Activated CD4-positive, alpha-beta T cell treated with anti-CD3 and anti-CD28 coated beads, Interleukin-2, amount 10 ng/mL, durations not matched to agents 7 days and 5 days (primary cell): ENCODE measurements at places on chromosomes 1 and 21. TPM values are rescaled to one million over a fixed set of nuclear protein-coding genes. Genes with fewer than 3 reads are reported as not detected.
A peak's percentile ranks its signal among the peaks of the same experiment; 100 is the strongest.

DNA sequence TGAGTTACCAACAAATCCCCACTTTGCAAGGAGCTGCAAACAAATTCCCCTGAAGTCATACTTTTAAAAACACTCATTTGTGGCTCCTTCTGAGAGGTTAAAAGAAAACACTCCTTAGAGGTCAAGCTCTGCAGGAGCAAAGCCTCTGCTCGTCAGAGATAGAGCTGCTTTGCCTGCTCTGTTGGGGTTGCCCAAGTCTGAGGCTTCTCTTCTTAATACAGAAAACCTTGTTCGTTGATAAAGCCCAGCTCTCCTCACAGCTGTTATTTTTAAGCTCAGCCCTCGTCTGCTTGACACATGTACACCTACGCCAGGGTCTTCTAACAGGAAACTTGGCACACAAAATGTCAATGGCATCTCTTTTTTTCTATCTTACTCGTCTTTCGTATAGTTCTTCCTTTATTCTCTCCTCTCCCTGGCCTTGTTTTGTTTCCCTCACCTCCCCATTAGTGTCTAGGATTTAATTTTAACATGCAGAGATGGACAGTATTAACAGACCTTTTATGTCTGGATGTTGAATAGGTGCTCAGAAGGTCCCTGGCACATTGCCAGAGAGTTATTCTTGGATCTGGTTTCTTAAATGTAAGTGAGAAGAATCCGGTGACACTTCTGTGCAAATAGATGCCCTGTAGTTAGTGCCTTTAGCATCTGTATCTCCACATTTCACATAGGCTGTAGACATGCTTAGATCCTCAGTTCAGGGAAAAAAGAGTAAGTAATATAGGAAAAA lies 86.0 kb downstream of the LRRC53 start:
- H3K4me3 ChIP-seq, result no peak overlapping the region
- no peak overlapping the region for H3K27ac ChIP-seq
- H3K4me1 ChIP-seq, result no peaks in the 10 kb centered on the region
- H3K27me3 ChIP-seq, result no peaks in the 10 kb centered on the region

GRCh38 chr1:236489710-236490377 lies 33.9 kb upstream of the LGALS8 start:
- no peak overlapping the region for H3K27ac ChIP-seq
- H3K36me3 ChIP-seq, result no peaks in the 10 kb centered on the region
- H3K4me1 ChIP-seq, result peaks cover 11% of the 10 kb centered on the region
- H3K4me3 ChIP-seq, result no peak overlapping the region

GRCh38 chr1:177571485-177572076 lies 398.3 kb downstream of the SEC16B start:
- no peaks in the 10 kb centered on the region for H3K36me3 ChIP-seq
- DNase-seq, result no peak
- H3K4me1 ChIP-seq, result no peaks in the 10 kb centered on the region
- H3K4me3 ChIP-seq, result no peak overlapping the region

DNA sequence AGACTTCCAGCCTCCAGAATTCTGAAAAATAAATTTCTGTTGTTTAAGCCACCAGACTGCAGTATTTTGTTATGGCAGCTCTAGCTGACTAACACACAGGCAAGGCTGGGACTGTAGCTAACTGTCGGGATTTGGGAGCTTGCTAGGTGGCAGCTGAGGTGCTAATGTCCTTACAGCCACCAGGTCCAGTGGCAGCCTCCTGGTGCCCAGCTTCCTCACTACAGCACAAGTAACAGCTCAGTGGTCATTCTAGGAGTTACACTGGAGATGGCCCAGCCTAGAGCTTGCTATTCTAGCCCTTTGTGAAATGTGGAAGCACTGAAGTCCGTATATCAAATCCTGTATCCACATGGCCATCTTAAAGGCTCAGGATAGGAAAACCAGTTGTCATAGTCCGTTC lies 4.3 kb upstream of the C1orf115 start:
- peaks cover 4% of the 10 kb centered on the region for H3K27me3 ChIP-seq
- peaks cover 4% of the 10 kb centered on the region for H3K4me1 ChIP-seq
- H3K27ac ChIP-seq, result no peak overlapping the region
- no peak for DNase-seq
- H3K36me3 ChIP-seq, result no peaks in the 10 kb centered on the region

DNA sequence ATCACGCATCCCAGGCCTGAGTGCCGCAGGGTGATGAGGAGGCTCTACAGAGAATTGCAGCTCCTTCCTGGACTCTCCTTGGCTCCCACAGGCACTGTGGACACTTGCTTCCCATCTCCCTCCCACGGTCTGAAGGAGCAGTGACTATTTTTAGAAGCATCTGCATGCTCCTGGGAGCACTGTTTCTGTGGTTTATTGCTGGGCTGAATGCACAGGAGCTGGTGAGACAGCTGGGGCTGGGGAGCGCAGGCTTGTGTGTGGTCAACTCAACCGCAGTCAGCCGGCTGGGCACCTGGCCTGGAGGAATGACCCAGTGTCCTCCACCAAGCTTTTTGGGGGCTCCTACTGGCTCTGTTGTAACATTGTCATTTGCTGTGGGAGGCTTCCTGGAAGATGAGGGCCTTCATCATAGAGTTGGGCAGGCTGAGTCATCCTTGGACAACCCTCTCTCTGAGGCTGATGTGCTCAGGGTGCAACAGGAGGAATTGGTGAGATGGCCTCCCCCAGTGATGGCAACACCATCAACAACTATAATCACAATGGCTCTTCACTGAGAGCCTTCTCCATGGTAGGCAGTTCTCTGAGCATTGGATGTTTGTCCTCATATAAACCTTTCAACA lies 1.7 kb downstream of the NFASC start:
- DNase-seq, result no peak
- no peak overlapping the region for H3K4me3 ChIP-seq
- no peaks in the 10 kb centered on the region for H3K4me1 ChIP-seq
- peaks cover 3% of the 10 kb centered on the region for H3K27me3 ChIP-seq

- H3K27ac ChIP-seq, result no peak overlapping the region
- no peaks in the 10 kb centered on the region for H3K4me1 ChIP-seq
- peaks cover 43% of the 10 kb centered on the region for H3K27me3 ChIP-seq
- DNase-seq, result no peak
- H3K36me3 ChIP-seq, result no peaks in the 10 kb centered on the region
- no peak overlapping the region for H3K4me3 ChIP-seq
Observed at GRCh38 chr1:201240171-201240570, 43.1 kb upstream of the PKP1 start.

DNA sequence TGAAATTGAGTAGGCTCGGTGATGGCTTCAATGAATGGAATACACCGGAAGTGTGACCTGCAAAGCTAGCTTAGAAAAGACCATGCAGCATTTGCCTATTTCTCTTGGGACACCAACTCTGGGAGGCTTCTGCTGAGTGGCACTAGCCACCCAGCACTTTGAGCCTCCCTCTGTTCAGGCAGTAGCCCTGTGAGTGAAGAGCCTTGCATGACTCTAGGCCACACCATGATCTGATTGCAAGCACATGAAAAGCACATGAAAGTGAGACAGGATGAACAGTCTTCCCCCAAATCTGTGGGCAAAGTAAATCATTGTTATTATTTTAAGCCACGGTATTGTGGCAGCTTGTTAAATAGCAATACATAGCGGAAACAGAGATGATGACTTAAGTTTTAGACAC lies 2.8 kb downstream of the CD48 start:
- peaks cover 21% of the 10 kb centered on the region for H3K36me3 ChIP-seq
- no peak overlapping the region for H3K27ac ChIP-seq
- peaks cover 45% of the 10 kb centered on the region for H3K4me1 ChIP-seq
- DNase-seq, result peak; percentile 53
- H3K27me3 ChIP-seq, result no peaks in the 10 kb centered on the region

- H3K36me3 ChIP-seq, result no peaks in the 10 kb centered on the region
- DNase-seq, result no peak
- H3K4me3 ChIP-seq, result no peak overlapping the region
- H3K27me3 ChIP-seq, result no peaks in the 10 kb centered on the region
Observed at GRCh38 chr1:14949270-14949835, 204.2 kb upstream of the TMEM51 start.

GRCh38 chr1:42737257-42737656 lies 2.8 kb downstream of the CLDN19 start:
- H3K27me3 ChIP-seq, result no peaks in the 10 kb centered on the region
- DNase-seq, result peak; percentile 34
- peaks cover 13% of the 10 kb centered on the region for H3K4me1 ChIP-seq
- no peaks in the 10 kb centered on the region for H3K36me3 ChIP-seq
- H3K27ac ChIP-seq, result peak overlapping the region; percentile 73
- H3K4me3 ChIP-seq, result no peak overlapping the region

GRCh38 chr1:156497743-156498431 lies 2.7 kb downstream of the MEF2D start:
- no peak for DNase-seq
- peak overlapping the region; percentile 33 for H3K27ac ChIP-seq
- no peaks in the 10 kb centered on the region for H3K27me3 ChIP-seq
- peak overlapping the region; percentile 48 for H3K4me3 ChIP-seq

DNA sequence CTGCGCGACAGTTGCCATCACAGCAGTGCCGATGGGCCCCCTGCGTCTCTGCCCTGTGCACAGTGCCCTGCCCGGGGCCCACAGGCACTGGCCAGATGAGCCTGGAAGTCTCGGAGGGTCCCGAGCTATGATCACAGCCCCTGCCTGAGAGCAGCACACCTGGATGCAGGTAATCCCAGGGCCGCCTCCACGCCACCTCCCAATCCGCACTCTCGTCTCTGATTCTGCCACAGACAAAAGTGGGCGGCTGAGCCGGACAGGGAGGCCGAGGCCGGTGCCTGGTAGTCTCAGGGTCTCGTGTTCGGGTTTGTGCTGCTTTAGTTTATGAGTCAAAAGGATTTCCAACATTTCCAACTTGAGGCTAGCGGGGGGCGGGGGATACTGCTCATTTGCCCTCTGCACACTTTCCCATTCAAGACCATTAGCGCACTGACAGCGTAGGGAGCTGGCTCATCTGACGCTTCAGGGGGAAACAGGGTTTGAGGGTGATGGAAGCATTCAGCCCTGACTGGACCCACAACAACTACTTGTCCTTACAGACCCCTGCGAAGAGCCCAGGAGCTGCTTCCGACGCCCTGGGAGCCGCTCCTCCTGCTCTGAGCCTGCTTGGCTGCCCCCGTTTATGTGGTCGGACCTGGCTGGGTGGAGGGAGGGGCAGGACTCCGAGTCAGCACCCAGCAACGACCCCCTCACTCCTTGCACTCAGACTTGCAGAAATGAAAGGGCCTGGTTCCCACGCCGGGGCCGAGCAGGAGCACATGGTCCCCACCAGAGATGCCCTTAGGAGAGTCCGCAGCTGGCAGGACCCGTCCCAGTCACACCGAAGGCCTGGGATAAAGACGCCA lies 1.8 kb upstream of the TTC34 start:
- no peak overlapping the region for H3K4me3 ChIP-seq
- H3K4me1 ChIP-seq, result peaks cover 3% of the 10 kb centered on the region
- no peak for DNase-seq
- H3K36me3 ChIP-seq, result no peaks in the 10 kb centered on the region
- H3K27ac ChIP-seq, result no peak overlapping the region
- H3K27me3 ChIP-seq, result no peaks in the 10 kb centered on the region

Gene TP53BP2
- 36.9 TPM for total RNA-seq

Gene OR2G6
- total RNA-seq, result not detected

Gene CPLANE2
- 6.8 TPM for total RNA-seq

Gene GPR3
- total RNA-seq, result 0.21 TPM

Gene OR14K1
- not detected for total RNA-seq

Gene KCNQ4
- 0.52 TPM for total RNA-seq

Gene ELF3
- 0.56 TPM for total RNA-seq

Gene TAL1
- not detected for total RNA-seq

Gene FHAD1
- not detected for total RNA-seq

Gene LCE3E
- not detected for total RNA-seq

Gene SARS1
- 138 TPM for total RNA-seq

Gene MSH4
- total RNA-seq, result 0.46 TPM

Gene DHDDS
- 49.1 TPM for total RNA-seq

Gene FMO1
- not detected for total RNA-seq

Gene LCE1C
- total RNA-seq, result not detected

Gene RRP15
- total RNA-seq, result 18.0 TPM

Gene LCE2D
- total RNA-seq, result not detected
